ENCODE measurements at places on chromosomes 1 and 21.
A peak's percentile ranks its signal among the peaks of the same experiment; 100 is the strongest.

- no peak for DNase-seq
Observed at GRCh38 chr1:43041591-43041990, 82.9 kb upstream of the SLC2A1 start.

GRCh38 chr1:163444665-163445064 lies 122.9 kb downstream of the NUF2 start:
- DNase-seq, result no peak

DNA sequence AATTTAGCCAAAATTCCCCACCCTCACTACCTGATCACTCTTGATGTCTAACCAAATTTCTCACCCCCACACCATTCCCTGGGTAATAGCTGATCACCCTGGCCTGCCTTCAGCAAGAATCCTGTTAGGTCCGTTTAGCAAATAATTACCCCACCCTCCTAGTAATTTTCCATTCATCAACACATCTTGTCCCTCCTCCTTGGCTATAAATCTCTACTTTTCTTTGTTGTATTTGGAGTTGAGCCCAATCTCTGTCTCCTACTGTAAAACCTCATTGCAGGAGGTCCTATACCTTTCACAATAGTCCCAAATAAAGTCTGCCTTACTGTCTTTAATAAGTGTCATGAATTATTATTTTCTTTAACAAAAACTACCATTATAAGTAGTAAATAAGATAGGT lies 6.9 kb upstream of the PRKAA2 start:
- DNase-seq, result no peak

DNA sequence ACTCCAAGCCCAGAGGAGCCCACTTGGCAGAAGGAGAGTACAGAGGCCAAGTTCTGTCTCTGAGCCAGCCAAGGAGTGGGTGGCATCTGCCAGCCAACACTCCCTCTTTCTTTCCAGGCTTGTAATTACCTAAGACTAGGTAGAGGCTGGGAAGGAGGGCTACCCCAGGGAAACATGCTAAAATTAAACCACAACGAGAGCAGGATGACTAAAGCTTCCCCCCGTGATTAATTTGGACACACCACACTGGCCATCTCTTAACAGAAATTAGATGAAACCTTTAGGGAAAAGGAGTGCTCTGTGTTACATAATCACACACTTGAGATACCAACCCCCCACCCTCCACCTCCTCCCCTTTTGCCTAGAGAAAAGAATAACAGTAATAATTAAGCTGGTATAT lies 102.1 kb upstream of the ZC3H12A start:
- no peak for DNase-seq

GRCh38 chr1:187928696-187929095 lies 1099.9 kb downstream of the PLA2G4A start:
- no peak for DNase-seq

DNA sequence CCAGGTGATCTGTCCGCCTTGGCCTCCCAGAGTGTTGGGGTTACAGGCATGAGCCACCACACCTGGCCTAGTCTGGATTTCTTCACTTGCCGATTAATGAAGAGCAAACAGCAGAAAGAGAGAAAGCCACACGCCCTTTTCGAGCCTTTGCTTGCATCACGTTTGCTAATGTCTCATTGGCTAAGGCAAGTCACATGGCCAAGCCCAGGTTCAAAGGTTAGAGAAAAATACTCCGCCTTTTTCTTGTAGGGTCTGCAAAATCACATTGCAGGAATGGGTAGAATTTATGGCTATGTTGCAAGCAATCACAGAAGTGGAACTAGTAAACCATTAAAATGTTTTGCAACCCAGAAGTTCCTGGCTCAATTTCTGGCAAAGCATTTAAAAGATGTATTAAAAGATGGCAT lies 26.8 kb upstream of the BACH1 start:
- DNase-seq, result no peak

DNA sequence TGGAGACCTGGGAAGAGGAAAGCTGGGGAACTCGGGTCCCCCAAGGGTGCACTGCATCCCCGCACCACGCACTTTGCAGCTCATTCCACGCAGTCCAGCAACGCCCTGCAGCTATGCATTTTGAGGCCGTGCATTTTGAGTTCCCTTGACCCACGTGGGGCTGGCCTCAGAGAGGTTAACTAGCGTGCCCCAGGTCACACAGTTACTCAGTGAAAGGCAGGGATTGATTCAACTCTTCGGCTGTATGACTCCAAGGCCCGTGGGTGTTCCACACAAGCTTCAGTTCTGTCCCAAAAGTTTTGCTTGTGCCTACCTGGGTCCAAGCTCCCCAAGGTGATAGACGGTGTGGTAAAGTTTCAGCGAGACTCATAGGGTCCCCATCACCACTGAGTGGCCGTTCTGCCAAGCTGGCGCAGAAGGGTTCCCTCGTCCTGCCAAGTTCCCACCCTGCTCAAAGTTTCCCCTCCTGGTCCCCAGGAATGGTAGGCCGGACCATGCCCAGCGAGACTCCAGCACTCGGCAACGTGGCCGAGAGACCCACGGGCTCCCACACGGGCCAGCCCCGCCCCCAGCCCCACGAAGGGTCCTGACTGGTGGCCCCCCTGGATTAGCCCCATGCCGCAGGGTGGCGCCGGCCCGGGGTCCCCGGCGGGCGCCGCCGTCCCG lies 611 bp downstream of the HSPG2 start:
- DNase-seq, result peak; percentile 8

GRCh38 chr1:239719642-239720258 lies 333.4 kb downstream of the CHRM3 start:
- no peak for DNase-seq

- no peak for DNase-seq
Observed at GRCh38 chr1:195251900-195252299, 1356.3 kb downstream of the KCNT2 start.

DNA sequence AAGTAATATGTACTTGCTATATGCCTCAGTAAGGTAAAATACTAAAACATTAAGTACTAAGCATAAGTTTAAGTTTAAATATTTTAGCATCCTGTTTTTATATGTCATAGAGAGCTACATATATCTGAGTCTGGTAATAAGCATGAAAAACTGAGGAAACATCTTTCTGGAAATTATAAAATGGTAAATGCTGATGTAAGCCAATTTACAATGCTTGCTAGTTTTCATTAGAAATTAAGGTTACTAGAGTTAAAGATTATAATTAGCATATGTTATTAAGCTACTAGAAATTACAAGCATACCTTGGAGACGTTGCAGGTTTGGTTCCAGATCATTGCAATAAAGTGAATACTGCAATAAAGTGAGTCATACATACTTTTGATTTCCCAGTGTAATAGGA lies 477.0 kb upstream of the LRRC7 start:
- DNase-seq, result no peak

Measured in stimulated activated CD4-positive, alpha-beta T cell treated with anti-CD3 and anti-CD28 coated beads, Interleukin-12 subunit alpha, Interleukin-12 subunit beta, amount 100 ng/mL, for 48 hours (primary cell).